Upper lobe of right lung (tissue), 1 donor: ENCODE measurements at places on chromosomes 11 and 22. TPM values are rescaled to one million over a fixed set of nuclear protein-coding genes. Genes with fewer than 3 reads are reported as not detected.

DNA sequence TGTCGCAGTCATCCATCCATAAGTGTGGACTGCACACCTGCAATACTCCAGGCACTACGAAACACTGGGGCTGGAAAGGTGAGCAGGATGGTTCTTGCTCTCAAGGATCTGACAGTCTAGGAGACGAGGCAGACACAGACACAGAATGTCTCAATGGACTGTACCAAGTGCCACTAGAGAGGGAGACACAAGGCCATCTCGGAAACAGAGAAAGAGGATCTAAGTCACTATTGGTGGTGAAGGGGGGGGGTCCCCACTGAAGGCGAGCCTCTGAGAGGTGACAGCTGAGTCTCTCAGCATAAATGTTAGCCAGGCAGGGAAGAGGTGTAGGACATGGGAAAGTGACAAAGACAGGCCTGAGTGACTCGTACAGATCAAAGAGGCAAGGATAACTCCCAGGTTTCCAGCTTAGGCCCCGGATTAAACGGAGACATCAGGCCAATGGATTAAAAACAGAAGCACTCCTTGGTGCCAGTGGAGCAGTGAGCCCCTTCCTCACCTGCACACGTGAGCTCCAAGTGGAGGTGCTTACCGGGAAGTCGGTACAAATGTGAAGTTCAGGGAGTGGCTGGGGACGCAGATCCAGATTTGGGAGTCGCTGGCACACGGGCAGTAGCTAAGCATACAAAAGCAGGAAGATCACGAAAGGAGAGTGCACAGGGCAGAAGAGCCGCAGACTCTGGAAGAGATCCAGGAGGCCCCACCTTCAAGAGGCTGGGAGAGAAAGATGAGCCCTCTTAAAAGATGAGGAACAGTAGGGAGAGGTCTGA lies 117.2 kb downstream of the MICAL3 start:
- DNase-seq: no peak

GRCh38 chr11:68002575-68002937 lies 1.3 kb downstream of the UNC93B1 start:
- DNase-seq: no peak

DNA sequence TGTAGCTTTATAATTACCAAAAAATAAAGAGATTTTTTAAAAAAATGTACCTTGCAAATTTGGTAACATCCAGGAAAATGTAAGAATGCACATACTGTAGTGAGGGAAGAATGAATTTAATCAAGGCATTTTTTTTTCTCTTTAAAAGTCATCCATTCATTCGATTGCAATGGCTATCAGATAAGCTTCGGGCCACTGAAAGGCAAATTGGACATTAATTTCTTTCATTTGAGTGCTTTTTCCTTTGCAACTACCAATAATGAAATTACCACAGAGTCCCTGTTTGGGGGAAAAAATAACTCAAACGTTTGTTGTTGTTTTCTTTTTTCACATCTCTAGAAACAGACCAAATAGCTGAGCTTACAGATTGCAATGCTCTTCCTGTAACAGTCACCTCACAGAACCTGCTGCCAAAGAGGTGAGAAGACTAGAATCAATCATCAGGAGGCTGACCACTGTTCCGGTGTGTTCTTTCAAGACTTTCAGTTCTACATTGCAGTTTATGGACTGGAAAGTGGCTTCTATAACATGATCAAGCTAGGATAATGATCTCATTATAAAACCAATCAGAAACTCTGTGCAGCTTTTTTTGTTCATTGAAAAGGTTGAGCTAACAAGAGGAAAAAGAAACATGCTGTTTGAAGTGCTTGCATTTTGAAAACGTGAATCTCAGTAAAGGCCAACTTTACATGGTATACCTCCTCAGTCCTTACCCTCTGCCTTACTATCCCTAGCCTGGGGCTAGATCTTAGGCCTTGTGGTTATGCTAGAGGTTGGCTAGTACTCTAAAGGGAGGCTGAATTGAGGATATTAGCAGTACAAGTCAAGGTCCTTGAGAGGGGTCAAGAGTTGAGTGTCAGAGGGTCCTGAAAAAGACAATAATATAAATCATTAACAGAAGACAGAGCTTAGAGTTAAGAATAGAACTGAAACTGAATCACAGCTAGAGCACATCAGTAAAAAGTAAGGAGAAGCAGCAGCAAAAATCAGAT lies 1276.1 kb downstream of the LRRC4C start:
- DNase-seq: no peak

DNA sequence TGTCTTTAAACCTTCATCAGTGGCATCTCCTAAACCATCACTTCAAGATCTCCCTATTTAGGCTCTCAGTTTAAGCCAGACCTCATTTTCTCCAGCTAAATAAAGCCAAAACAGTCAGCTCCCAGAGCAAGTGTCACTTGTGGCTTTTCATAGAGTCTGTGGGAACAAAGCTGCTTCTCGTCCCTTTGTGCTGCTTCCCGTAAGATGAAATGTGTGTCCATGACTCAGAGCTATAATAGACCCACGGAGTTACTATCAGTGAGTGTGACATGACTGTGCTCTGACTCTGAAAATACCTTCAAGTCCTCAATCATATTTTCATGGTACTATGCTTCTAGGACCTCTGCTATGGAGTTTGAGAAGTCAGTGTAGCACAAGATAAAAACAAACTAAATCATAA lies 57.3 kb upstream of the SLN start:
- DNase-seq: no peak

DNA sequence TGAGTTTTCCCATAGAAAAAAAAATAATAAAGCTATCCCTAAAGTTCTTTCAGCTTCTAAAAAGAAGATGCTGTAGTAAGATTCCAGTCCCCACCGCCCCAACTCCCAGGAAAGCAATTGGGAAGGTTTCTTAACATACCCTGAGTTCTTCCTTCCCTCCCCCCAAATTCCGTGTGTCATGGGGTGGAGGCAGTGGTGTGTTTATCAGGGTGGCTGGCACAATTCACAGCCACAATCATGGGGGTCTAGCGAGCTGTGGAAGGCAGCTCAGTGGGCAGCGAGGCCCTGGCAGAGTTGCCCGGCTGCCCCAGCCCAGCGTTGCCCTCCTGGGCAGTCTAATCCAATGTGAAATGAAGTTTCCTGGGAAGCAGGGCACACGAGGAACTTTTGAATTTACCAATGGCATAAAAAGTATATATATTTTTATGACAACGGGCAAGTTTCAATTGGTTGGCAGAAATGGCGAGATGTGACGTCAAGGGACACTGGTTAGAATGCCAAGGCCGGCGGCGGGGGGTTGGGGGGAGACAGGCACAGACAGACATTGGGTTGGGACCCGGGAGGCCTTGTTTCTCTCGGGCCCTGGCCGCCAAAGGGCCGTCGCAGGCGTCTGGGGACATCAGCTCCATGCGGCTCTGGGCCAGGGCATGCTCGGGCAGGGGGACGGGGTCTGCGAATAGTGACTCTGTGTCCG lies 80.7 kb upstream of the PPARA start:
- peak; percentile 94 for DNase-seq

- DNase-seq: no peak
These were observed 50.5 kb downstream of the MAPK1 start for GRCh38 chr22:21816787-21817496.

DNA sequence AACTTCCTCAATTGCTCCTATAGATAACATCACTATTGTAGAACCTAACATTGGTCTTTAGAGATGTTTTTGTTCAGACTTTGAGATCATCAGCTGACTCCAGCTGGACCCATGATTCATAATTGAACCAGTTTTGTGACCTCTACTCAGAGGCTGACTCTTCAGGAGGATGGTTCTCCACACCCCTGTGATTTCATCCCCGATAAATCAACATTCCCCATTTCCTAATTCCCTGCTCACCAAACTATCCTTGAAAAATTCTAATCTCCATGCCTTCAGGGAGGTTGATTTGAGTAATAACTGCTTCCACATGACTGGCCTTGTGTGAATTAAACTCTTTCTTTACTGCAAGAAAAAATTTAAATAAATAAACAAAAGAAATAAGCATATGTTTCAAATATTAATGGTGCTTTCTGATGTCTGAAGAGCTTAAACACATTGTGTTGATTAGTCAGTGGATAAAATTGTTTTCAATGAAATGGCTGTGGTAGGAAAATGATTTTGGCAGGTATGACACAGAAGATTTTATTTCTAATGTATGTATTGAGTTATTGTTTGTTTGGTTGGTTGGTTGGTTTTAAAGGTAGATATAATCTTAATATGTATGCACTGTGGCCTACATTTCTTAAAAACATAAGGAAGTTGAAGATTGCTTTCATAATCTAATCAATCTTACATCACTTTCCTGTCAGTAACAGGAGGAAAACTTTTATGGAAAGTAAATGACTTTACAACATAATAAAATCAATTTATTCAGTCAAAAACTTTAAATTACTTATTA lies 427.9 kb upstream of the CCDC179 start:
- no peak for DNase-seq

GRCh38 chr22:35191412-35191811 lies 65.9 kb upstream of the HMGXB4 start:
- DNase-seq: no peak

DNA sequence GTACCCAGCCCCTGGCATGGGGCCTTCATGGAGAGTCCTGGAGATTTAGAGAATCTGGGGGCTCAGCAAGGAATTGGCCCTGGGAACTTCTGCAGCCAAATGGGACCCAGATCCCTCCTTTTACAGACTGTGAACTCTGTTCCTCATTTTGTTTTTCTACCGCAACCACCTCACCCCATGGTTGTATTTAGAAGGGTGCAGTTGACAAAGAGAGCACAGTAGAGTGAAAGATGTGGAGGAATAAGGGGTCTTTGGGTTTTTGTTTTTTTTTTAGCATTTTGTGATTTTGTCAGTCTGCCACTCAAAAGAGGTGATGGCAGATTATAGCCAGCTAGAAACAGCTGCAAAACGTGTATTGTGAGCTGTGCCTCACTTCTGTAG lies 1.9 kb downstream of the ZNF74 start:
- no peak for DNase-seq

Gene FOLR3
- 29.0 TPM for total RNA-seq

Gene RIMBP3B
- 0.09 TPM for total RNA-seq

Gene CST6
- total RNA-seq: 23.7 TPM

Gene C11orf91
- total RNA-seq: 1.5 TPM

Gene TMEM151A
- total RNA-seq: 0.41 TPM
